ENCODE measurements at places on chromosomes 6 and 20.

- no peak for DNase-seq
Observed at GRCh38 chr20:16057651-16058050, 515.6 kb downstream of the KIF16B start.

GRCh38 chr20:46356195-46357029 is 48.1 kb upstream of the CDH22 start:
- DNase-seq, result no peak

GRCh38 chr20:14709439-14709838 is 372.0 kb upstream of the FLRT3 start:
- no peak for DNase-seq

DNA sequence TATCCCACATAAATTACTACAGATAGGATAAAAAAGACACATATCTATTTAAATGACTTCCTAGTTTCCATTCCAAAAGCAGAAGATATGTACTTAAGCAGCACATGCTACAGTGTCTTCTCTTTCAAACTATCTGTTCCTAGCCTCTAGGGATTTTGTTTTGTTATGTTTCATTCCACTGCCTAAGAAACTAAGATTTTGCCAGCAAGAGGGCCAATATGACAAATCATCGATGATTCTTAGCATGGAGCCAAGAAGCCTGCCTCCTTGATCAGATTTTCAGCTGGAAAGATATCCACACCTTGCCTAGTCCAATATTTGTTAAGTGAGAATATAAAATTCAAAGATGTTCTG is 7.0 kb downstream of the SNX5 start:
- DNase-seq, result no peak

- no peak for DNase-seq
Observed at GRCh38 chr20:3275064-3275935, 36.3 kb upstream of the SLC4A11 start.
